T-helper 2 cell (primary cell): ENCODE measurements at places on chromosomes 7 and 10.

GRCh38 chr10:118832241-118832651, 77.5 kb upstream of the CACUL1 start:
- DNase-seq: no peak

GRCh38 chr7:147182874-147183273, 1066.3 kb downstream of the CNTNAP2 start:
- DNase-seq: no peak

DNA sequence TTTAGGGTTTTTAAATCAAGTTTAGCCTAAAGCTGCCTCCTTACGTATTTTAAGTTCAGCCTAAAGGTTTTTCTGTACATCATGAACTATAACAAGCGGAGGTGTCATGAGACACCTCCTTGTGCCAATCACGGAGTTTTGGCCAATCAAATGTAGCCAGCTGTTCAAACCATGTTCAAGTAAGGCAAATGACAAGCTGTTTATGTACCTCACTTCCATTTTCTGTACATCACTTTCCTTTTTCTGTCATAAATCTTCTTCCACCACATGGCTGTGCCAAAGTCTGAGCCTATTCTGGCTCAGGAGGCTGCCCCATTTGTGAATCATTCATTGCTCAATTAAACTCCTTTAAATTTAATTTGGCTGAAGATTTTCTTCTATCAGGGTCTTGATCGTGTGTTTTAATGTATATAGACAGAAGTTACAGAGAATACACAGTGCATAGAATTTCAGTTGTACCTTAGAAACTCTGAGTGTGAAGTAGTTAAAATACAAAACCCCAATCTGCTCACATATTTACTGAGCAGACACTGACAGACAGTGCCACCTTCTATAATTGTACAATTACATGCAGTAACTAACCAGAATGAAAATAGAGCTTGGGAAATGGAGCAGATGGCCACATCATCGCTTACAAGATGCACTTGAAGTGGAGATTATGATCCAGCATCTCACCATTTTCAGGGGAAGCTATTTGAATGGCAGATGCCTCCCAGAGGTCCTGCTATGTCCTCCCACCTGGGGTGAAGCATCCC, 76.9 kb upstream of the LANCL2 start:
- DNase-seq: no peak

DNA sequence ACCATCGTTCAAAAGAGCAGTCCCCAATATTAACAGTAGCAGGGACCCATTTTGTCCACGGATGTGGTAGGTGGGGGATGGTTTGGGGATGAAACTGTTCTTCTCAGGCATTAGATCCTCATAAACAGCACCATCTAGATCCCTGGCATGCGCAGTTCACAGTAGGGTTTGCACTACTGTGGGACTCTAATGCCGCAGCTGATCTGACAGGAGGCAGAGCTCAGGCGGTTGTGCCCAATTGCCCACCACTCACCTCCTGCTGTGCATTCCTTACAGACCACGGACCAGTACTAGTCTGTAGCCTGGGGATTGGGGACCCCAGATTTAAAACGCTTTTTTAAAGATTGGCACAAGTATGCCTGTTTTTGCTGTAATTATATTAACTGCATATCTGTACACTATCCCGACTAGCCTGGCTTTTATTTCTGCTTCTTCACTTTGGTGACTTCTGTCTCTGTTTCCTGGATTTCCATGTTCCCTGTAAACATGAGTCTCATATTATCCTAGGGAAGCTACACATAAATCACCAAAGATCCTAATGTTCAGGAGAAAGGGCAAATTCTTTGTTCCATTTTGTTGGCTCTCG, 163.3 kb upstream of the AKR1E2 start:
- no peak for DNase-seq

GRCh38 chr10:86071145-86071544, 295.4 kb downstream of the GRID1 start:
- no peak for DNase-seq

DNA sequence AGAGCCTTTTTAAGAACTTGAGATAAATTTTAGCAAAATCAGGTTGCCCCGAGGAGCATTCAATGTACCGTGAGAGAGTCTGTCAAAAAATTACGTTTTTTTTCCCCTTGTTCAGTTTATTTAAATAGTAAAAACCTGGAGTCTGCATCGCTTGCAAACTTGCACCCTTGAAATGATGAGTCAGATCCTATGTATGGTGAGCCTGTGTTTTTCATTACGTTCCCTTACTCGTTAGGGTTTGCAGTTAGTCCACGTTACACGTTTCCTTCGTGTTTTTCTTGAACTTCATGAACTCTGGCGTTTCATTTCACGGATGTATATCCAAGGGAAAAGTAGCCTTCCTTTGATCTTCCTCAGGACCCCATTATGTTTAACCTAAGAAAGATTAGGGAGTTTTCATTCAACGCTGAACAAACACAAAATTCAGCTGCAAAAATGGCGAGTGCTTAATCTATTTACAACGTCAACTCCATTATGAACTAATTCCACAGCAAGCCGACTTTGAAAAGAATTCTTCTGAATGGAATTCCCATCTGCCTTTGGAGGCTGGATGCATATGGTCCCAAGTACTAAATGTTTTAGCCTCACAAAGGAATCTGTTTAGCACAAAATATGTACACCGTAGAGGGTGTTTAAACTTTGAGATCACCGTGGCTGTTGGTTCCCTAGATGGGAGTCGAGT, 182.4 kb downstream of the MYOF start:
- no peak for DNase-seq

DNA sequence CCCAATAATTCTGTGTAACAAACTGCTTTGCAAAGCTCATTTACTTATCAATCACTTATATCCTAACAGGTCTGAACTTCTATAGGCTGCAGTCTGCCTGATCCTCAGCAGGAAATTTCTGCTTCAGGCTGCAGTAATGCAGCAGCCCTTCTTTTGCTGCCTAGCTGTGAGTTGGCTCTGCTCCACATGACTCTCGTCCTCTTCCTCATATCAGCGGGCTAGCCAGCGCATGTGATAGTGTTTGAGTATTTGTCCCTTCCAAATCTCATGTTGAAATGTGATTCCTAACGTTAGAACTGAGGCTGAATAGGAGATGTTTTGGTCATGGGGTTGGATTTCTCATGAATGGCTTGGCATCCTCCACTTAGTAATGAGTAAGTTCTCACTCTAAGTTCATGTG, 387.8 kb downstream of the SEMA3D start:
- no peak for DNase-seq

- no peak for DNase-seq
Measured at GRCh38 chr10:43809211-43809930, 160.7 kb upstream of the ZNF32 start.

GRCh38 chr10:11724938-11725776, 17.0 kb upstream of the ECHDC3 start:
- no peak for DNase-seq
